ENCODE measurements at places on chromosomes 4 and X.

GRCh38 chr4:53912766-53913497 is 151.5 kb downstream of the CHIC2 start:
- DNase-seq, result no peak

- DNase-seq, result no peak
Observed at GRCh38 chrX:152907084-152907651, 9.3 kb downstream of the ZNF185 start.

GRCh38 chrX:78708816-78709215 is 38.7 kb upstream of the LPAR4 start:
- DNase-seq, result no peak

GRCh38 chrX:103329991-103330390 is at the start of gene TCEAL7:
TCEAL7 (plus strand) TSS chrX:103330239; CDS start chrX:103331404, 1,165 bp downstream.
- DNase-seq, result no peak

GRCh38 chrX:47561659-47562151 is 700 bp downstream of the ARAF start:
- no peak for DNase-seq

- no peak for DNase-seq
Observed at GRCh38 chrX:19557822-19558221, 42.5 kb upstream of the MAP3K15 start.

GRCh38 chr4:17814140-17814539 is 3.4 kb downstream of the NCAPG start:
- no peak for DNase-seq

DNA sequence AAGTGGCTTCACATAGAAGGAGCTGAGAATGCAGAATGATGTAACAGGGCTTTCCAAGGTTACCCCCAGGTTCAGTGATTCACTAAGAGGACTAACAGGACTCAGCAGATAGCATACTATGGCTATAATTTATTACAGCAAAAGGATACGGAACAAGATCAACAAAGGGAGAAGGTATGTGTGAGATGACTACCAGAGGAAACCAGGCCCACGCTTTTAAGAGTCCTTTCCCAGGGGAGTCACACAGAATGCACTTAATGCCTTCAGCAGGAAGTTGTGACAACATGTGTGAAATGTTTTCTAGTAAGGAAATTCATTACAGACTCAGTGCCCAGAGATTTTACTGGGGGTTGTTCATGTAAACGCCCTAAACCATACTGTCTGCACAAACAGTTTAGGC is 373.6 kb upstream of the MAGEB2 start:
- DNase-seq, result no peak

- no peak for DNase-seq
Observed at GRCh38 chr4:7863911-7864681, 75.6 kb downstream of the AFAP1 start.

DNA sequence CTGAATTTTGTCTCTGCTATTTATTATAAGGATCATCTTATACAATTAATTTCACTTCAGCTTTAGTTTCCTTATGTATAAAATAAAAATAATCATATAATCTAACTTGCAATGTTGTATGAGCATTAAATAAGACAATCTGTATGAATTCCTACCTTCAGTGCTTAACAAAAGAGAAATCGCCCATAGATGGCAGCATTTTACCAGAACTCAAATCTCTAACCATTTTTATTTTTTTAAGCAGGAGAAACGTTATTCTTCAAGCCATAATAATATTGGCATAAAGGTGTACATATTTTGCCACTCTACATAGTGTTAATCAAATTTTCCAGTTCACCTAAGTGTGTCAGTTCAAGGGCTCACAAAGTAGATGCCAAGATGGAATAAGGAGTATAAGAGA is 78.8 kb downstream of the TMEM47 start:
- DNase-seq, result no peak

DNA sequence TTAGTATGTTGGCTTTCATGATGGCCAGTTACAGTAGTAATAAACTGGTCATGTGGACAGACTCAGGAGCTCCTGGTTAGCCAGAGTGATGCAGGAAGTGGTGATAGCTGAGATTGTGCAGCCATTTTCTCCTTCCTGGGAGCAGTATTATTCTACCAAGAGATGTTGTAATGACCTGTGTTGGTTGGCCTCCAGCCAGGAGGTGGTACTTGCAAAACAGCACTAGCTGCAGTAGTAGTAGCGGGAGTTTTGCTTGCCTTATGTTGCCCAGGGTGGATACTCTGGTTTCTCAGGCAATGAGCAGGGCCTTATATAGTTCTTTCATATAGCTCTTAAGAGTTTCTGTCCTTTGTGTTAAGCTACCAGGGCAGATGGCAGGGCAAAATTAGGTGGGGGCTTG is 998.8 kb downstream of the GLUD2 start:
- DNase-seq, result no peak

- DNase-seq, result no peak
Observed at GRCh38 chr4:39587881-39588280, 50.8 kb downstream of the SMIM14 start.

DNA sequence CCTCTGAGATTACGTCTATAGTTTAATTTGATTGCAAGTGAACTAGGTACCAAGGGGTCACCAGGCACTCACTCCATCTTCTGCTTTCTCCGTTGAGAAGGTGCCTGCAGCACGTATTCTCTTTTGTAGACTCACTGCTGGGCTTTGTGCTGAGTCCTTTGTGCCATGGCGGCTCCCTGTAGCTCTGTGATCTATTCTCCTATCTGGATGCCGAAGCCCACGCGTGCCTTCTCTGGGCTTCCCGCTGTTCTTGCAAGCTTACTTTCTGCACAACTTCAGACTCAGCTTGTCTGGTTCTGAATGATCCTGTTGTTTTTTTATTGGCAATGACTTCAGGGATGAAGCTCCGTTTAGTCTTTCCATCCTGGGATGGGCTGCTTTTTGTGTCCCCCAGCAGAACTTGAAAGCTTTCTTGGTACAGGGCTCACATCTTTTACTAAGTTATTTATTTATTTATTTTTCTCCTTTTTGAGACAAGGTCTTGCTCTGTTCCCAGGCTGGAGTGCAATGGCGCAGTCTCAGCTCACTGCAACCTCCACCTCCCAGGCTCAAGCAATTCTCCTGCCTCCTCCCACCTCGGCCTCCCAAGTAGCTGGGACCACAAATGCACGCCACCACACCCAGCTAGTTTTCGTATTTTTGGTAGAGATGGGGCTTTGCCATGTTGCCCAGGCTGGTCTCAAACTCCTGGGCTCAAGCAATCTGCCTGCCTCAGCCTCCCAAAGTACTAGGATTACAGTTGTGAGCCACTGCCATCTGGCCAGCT is 100.9 kb upstream of the NKX1-1 start:
- no peak for DNase-seq

GRCh38 chr4:126018274-126018673 is 703.5 kb downstream of the FAT4 start:
- no peak for DNase-seq

GRCh38 chr4:155473420-155474095 is 96.8 kb upstream of the MAP9 start:
- no peak for DNase-seq

- no peak for DNase-seq
Observed at GRCh38 chrX:40145923-40146261, 48.1 kb upstream of the BCOR start.

GRCh38 chr4:5757091-5757490 is 46.1 kb downstream of the EVC start:
- DNase-seq, result no peak

GRCh38 chr4:141501395-141501794 is 135.0 kb upstream of the IL15 start:
- DNase-seq, result no peak

GRCh38 chr4:53764761-53765490 is 173.6 kb upstream of the LNX1 start:
- DNase-seq, result no peak

DNA sequence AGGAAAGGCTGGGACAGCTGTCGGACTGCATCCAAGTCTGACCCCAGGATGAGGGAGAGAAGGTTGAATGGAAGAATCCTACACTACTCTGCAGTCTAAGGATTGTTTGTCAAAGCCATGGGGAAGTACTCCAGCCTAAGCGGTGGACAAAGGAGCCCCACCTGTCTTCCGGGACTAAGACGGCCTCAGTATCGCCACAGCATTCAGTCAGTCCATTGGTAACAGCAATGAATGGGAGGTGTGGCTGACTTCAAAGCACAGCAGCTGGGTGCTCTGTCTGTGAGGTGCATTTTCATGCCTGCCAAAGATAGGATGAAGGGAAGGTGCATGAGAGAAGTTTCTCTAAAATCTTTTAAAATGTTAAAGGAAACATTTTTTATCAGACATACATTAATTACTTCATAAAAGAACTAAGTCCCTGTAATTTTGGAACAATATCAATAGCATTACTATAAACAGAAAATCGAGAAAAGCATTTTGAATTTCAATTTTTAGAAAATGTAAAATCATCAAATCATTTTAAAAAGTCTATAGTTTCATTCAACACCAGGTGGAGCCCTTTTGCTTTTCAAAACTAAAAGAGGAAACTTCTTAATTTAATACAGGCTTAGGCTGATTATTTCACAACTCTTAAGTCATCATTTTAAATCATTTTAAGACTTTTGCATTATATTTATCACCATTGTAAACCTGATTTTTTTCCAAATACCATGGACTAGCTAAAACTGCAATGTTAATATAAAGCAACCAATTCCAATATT is 27.6 kb upstream of the INTU start:
- DNase-seq, result no peak

DNA sequence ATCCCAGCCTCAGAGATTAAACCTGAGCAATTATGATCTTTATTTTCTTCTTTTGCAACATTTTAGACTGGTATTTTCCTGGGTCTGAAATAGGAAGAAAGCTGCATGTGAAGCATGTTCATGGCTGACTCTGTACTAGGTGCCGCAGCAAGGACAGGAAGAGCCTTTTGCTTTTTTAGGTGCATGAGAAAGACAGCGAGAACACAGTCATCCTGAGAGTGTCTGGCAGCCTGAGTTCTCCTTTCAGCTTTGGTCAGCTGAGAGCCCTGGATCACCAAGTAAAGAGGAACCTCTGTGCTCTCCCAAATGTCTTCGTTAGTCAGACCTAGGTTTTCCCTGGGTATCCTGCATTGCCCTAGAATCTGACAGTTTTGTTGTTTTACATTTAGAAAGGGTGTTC is 29.8 kb downstream of the FAM149A start:
- DNase-seq, result no peak

GRCh38 chrX:40096395-40097091 is 1.2 kb downstream of the BCOR start:
- no peak for DNase-seq

DNA sequence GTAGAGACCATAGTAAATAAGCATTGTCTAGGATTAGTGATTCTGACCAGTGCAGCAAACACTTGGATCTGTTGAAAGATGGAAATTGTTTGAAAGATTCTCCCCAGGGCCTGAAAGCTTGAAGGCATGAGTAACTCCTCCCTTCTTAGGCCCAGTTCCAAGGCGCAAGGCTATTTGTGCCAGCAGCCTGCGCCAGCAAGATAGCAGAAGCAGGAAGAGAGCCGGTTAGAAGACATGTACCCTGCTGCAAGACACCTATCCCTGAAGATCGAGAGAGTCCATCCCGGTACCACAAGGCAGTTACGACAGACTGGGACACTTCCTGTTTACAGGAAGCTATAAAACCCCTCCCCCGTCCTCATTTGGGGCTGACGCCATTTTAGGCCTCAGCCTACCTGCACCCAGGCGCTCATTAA is 72.4 kb upstream of the JADE1 start:
- no peak for DNase-seq

GRCh38 chr4:17762726-17763125 is 18.7 kb downstream of the FAM184B start:
- no peak for DNase-seq

- DNase-seq, result no peak
Observed at GRCh38 chr4:79872738-79873137, 200.3 kb downstream of the ANTXR2 start.

DNA sequence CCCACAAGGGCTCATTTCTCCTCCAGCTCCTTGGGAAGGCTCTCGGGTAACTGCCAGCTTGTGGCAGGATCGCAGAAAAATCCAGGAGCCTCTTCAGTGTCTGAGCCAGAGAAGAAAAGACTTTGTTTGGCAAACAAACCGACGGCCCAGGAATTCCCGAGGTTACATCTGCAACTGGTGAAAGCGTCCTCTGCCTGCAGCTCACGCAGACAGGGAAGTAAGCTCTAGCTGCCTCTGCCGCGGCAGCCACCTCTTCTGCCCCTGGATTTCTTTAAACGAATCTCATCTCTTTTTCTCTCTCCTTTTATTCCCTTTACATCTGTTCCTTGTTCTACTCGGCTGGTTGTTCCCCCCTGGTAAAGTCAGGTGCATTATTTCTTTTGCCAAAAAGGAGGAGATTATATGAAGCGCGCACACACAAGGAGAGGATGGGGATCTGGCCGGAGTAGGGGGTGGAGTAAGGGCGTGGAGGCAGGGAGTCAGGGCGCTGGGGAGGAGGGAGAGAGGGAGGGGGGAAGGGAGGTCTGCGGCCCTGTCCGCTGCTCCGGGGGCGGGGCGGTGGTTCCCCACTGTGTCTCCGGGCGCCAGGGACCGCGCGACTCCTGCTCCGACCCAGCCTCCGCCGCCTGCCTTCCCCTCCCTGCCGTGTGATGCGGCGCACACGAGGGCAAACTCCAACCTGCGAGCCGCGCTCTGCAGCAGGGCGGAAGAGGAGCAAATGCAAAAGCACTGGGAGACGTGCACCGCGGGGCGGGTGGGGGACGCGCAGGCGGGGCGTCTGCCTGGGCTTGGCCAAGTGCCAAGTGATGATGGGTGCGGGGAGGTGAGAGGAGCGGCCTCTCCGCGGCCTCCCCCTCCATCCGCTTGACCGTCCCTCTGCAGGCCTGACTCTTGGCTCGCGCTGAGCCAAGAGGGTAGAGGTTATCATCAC is at the start of gene DCHS2:
TSS of gene DCHS2 (minus strand) at position 459 of the 931 bp plus-strand sequence. CDS start at position 15, 444 bp downstream.
- no peak for DNase-seq

Measured in stimulated activated CD8-positive, alpha-beta memory T cell treated with anti-CD3 and anti-CD28 coated beads, Interleukin-7, amount 100 ng/mL, for 4 hours (primary cell).